Stimulated activated CD8-positive, alpha-beta memory T cell treated with anti-CD3 and anti-CD28 coated beads, Interleukin-7, amount 100 ng/mL, for 48 hours (primary cell): ENCODE measurements at places on chromosomes 2 and 18.

DNA sequence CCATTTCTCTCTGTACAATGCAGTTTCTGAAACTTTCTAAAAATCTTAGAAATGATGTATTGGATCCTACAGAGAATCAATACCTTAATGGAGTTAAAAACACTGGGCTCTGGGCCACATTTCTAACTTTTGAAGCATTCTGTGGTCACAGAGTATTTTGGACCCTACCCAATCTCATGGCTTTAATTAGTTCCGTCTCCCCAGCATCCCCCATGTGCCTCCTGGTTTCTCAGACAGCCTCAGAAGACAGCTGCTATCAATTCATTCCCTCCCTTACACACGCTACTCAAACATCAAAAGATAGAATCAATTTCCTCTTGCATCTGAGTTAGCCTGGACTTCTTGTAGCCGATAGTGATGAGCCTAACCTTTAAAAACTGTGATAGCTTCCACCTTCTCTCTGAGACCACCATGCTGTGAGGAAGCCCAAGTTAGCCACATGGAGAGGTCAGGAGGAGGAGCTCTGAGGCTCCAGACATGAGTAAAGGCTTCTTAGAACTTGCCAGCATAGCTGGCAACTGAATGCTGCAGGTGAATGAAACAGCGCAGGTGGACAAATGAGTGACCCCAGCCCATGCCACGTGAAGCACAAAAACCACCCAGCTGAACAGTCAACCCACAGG is 10.4 kb downstream of the ADCY3 start:
- no peak for DNase-seq

DNA sequence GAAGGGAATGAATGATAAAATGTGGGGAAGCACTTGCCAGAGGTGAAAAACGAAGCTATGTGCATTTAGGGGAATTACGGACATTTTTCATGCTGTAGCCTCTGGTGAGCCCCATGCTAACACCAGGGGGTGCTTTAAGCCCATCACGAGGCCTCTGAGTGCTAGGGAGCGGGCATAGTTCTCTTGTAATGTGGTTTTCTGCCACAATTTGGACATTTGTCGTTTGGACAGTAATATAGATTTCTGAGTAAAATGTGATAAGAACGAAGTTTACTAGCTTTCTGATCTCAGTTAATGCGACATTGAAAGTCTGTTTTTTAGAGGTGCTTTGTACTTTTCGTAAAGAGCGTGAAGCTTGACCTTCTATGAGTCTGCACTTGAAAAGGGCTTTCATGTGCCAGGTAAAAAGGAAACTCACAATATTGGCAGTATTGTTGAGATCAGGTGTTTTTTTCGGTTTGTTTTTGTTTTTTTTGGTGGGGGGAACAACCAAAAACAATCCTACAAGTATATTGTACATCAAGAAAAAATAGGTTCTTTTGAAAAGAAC is 50.6 kb downstream of the TRAF3IP1 start:
- no peak for DNase-seq

GRCh38 chr2:233053928-233054784 is 6.0 kb upstream of the INPP5D start:
- DNase-seq = no peak

DNA sequence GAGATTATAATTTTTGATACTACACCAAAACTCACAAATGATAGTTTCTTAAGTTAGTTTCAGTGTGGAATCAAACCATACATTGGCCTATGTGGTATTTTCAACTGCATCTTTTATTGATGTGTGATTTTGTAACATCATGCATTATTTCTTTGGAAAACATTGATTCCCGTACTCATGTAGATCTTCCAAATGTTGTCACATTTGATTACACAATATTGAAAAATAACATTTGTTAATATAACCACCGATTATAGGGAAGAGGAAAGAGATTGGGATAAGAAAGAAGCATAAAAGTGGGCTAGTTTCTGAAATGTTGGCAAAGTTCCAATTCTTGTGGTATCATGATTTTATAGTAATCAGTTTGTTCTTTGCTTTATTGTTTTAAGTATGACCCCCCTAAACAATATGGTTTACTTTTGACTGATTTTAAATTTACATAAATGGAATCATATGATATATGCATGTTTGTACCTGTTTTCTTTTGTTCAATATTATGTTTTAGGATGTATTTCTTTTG is 117.2 kb upstream of the OTX1 start:
- DNase-seq = no peak

DNA sequence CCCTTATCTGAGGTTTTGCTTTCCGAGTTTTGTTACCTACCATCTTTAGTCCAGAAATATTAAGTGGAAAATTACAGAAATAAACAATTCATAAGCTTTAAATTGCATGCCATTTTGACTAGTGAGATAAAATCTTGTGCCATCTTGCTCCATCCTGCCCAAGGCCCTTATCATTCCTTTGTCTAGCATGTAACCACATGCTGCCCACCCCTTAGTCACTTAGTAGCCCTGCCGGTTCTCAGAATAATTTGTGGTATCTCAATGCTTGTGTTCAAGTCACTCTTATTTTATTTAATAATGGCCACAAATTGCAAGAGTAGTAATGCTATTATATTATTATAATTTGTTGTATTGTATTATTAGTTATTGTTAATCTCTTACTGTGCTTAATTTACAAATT is 36.8 kb upstream of the VPS54 start:
- DNase-seq = no peak

DNA sequence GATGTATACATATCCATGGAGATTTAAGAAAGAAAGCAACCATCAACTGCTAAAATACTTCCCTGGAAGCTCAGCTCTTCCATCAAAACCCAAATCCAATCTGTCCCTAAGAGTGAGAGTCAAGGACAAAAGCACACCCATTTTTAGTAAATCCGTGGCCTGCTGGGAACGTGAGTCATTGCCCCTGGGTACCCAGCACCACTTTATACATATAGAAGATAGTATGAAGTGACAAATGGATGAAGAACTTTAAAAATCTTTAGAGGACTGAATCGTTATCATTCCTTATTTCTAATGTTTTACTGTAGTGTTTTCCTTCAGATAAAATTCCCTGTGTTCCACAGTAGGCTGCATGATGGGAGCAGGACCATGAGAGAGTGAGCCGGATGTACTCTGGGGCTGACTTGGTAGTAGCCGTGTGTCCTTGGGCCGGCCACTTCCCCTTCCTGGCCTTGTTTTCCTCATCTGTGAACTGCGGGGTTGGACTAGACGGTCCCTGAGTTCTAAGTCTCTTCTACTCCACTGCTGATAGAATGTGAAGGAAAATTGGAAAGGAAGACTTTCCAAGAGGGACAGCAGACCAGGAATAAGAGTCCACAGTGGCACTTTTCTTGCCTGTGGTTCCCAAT is 28.5 kb upstream of the CEP68 start:
- no peak for DNase-seq

DNA sequence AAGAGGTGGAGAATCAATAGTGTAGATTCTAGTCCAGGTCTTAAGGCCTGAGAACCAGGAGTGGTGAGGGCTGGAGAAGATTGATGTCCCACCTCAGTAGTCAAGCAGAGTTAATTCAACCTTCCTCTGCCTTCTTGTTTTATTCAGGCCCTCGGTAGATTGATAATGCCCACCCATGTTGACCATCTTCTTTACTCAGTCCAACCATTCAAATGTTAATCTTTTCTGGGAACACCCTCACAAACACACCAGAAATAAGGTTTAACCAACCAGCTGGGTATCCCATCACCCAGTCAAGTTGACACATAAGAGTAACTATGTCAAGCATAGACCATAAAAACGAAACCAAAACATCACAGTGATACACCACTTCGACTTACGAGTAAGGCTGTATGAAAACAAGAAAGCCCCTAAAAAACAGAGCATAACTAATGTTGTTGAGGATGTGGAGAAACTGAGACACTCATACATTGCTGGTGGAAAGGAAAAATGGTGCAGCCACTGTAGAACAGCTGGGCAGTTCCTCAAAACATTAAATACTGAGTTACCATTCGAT is 57.5 kb downstream of the SLC35F5 start:
- DNase-seq = no peak

- DNase-seq = no peak
Measured at GRCh38 chr2:13015532-13016320, 299.0 kb downstream of the TRIB2 start.

DNA sequence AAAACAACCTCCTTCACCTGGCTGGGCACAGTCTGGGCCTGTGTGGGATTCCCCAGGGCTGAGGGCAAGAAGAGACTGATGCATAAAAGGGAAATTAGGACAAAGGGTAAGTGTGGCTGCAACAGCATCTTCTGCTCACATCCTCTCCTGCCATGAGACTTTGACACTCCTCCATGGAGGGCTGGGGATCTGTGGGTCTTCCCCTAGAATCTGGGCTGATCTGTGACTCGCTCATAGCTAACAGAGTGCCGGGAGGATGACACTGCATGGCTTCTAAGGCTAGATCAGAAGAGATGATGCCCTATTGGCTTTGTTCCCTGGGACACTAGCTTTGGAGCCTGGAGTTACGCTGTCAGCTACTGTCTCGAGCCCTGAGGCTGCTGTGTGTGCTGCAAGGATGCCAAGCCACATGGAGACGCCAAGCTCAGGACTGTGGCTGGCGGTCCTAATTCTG is 24.3 kb downstream of the MOCOS start:
- no peak for DNase-seq

DNA sequence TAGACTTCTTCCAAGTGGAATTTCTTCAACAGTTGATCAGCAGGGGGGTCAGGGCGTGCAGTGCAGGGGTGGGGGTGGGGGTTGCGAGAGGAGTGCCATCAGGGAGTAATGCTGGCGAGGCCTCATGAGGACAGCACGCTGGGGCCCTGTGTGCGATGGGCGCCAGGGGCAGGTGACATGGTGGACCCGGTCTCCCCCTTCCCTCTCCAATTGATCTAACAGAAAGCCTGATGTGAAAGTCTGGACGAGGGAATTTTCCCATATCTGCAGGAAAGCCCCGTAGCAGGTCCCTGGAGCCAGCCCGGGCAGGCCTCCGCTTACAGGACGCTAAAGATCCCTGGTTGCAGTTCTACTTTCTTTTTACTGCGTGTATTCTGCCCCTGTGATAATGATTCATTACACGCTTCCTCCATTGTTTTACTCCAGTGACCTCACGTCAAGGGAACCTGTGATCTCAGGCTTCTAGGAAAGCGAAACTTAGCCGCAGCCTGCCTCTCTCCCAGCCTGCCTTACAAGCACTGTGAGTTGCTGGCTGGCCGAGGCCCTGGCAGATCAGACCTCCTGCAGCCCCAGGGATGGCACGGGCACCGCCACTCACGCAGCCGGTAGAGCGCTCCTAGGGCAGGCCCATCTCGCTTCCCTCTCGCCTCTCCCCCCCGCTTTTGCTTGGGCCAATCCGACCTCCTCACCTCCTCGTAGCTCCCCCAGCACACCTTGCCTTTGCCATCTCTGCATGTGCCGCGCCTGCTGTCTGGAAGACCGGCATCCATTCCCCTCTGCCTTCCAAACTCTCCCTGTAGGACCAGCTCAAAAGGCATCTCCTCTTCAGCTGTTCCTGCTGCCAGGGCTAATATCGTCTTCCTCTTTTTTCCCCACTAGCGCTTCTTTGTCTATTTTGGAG is 19.2 kb downstream of the NEURL3 start:
- peak; percentile 63 for DNase-seq

DNA sequence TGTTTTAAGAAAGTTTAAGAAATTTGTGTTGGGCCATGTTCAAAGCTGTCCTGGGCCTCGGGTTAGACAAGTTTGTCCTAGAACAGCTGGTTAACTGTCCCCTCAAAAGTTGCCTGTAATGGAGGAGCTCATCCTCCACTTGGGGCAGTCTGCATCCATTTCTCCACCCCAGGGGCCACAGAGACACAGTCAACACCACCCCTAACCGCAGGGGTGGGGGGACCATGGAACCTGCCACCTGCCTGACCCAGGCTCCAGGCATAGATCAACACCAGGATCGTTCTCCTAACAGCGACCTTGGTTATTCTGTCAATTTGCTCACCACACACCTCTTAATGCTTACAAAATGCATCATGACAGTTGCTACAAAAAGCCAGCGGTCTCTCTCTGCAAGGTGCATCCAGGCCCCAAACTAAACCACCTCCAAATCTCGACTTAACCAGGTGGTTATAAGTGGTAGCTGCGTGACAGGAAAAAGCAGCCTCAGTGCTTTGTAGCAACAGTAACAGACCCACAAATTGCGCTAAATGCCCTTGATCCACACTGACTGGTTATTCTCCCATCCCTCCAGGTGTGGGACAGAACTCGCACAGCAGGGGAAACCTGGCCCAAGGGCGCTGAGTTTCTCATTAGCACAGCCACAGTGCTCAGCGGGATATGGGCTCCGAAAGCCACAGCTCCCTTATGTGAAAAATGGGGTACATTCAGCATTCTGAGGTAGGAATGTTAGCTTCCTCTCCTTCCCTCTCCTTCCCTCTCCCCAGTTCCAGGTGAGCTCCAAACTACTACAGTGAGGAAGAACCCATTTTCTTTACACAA is 48.0 kb downstream of the HDLBP start:
- DNase-seq = no peak

GRCh38 chr18:24704946-24705630 is 244.7 kb downstream of the HRH4 start:
- no peak for DNase-seq

DNA sequence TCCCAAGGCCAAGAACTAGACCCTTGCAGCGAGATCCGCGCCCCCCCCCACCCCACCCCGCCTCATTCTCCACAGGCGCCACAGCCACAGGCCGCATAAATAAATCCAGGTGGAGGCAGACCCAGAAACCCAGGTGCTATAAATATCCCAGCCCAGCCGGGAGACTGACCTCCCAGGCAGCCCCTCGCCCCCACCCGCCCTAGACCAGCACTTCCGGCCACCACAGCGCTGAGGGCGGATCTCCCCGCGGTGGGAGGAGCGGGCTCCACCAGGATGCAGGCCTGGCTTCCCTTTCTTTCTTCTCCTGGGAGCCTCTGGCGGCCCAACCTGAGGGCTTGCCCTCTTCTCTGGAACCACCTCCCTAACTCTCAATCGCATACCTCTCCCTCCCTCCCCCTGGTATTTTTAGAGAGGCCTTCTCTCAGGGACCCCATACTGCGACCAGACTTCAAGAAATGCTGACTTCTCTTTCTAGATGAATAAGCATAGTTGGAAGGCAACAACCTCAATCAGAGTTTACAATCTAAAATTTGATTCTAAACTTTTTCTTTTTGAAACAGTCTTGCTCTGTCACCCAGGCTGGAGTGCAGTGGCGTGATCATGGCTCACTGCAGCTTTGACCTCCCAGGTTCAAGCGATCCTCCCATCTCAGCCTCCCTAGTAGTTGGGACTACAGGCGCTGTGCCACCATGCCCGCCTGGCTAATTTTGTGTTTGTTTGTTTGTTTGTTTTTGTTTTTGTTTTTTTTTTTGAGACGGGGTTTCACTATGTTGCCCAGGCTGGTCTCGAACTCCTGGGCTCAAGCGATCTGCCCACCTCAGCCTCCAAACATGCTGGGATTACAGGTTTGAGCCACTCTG is 55.0 kb downstream of the PKDCC start:
- no peak for DNase-seq

- no peak for DNase-seq
Measured at GRCh38 chr2:3960106-3960505, 256.7 kb downstream of the DCDC2C start.

DNA sequence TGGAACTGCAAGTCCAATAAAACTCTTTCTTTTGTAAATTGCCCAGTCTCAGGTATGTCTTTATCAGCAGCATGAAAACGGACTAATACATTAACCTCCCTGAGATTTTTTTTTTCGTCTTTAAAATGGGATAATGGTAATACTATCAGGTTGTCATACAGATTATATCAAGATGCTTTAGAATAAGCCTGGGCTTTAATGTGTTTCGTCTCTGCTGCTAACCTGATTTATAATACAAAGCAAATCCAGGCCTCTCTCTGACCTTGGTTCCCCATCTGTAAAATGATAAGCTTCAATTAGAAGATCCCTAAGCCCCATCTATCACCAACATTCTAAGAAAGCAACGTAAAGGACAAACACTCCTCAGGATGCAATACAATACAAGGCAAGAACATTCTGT is 283.5 kb downstream of the LRATD1 start:
- DNase-seq = no peak

- peak; percentile 22 for DNase-seq
Measured at GRCh38 chr2:64295326-64296139, 151.3 kb upstream of the PELI1 start.
